ENCODE measurements at places on chromosomes 6 and 20.

GRCh38 chr6:25755483-25755882 is 941 bp downstream of the SLC17A4 start:
- DNase-seq: no peak

- no peak for DNase-seq
Observed at GRCh38 chr20:51861726-51862466, 59.6 kb upstream of the SALL4 start.

- DNase-seq: peak; percentile 52
Observed at GRCh38 chr6:45423111-45423823, 45.5 kb upstream of the SUPT3H start.

DNA sequence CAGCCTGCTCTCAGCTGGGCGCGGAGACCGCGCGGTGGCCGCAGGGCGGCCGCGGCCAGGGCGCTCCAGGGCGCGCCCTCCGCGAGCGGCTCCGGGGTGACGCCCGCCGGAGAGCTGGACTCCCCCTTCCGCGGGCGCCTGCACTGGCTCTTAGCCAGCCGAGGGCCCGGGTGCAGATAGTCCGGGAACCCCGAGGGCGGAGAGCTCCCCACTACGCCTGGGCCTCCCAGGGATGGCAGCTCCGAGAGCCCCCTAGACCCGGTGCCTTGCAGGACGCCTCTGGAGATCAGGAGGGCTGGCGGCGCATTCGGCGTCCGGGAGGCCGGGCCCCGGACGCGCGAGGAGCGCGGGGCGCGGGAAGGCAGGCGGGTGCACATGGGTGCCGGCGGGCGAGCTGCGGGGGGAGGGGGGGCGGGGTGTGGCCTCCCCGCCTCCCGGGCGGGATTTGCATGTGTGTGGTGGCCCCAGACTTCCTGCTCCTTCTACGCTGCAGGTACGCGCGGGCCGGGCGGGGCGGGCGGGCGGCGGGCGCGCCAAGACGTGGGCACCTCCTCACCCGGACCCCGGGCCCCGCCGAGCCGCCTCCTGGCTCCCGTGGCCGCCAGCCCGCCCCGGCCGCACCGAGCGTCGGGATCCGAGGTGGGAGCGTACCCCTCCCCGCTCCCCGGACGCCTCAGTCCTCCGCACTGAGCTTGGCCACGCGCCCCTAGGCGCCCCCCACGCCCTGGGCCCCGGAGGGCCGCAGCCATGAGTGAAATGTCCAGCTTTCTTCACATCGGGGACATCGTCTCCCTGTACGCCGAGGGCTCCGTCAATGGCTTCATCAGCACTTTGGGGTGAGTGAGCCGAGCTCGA is at the start of gene ITPR3:
Gene ITPR3 (plus strand): TSS at position 467 of the 855 bp plus-strand sequence. CDS start 281 bp downstream, at position 748.
- DNase-seq: peak; percentile 71

- no peak for DNase-seq
Observed at GRCh38 chr20:37816726-37817125, 86.2 kb upstream of the VSTM2L start.

DNA sequence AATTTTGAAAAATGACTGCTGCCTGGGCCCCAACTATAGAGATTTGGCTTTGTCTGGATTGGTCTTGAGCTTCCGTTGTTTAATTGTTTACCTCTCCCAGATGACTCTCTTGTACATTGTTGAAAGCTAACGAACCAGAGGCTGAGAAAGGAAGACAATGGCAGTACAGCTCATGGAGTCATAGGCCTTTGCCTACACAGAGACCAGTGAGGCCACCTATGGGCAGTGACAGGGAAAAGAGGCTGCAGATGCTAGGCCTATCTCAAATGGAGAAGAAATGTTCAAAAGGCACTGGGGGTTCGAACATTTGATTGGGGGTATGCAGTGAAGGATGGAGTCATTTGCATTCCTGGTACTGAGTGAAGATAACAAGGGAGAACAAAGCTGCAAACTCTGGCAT is 29.1 kb downstream of the OPN5 start:
- DNase-seq: no peak

GRCh38 chr20:1491281-1491840 is at the start of gene SIRPB2:
TSS of gene SIRPB2 (minus strand) at chr20:1491420. CDS start at chr20:1491359, 61 bp downstream.
- DNase-seq: peak; percentile 61

DNA sequence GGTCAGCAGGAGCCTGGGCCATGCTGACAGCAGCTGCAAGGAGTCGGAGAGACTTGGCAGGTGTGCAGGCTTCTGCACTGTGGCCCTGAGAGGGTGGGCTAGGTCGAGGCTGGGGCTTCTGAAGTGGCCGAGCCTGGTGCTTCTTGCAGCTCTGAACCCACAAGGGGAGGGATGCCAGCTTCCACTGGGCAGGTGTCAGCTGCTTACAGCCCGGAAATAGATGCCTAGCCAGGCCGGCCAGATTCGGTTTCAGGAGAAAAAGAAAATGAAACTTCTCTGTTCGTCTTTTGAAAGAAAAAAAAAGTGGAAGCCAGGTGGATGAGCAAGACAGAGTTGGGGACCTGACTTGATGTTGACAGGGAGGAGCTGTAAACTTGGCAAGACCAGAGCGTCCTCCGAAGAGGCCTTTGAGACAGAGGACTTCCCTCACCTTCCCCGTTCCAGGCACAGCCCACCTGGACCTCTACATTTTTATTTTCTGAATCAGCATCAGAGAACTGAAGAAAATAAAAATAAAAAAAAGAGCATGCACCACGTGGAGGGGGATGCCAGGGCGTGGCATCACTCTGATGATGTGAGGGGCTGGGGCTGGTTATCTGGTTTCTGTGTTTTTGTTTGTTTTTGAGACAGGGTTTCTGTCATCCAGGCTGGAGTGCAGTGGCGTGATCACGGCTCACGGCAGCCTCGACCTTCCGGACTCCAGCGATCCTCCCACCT is at the start of gene ZBP1:
Gene ZBP1 (minus strand): TSS at position 153 of the 717 bp plus-strand sequence. CDS start 131 bp downstream, at position 22.
- peak; percentile 32 for DNase-seq

DNA sequence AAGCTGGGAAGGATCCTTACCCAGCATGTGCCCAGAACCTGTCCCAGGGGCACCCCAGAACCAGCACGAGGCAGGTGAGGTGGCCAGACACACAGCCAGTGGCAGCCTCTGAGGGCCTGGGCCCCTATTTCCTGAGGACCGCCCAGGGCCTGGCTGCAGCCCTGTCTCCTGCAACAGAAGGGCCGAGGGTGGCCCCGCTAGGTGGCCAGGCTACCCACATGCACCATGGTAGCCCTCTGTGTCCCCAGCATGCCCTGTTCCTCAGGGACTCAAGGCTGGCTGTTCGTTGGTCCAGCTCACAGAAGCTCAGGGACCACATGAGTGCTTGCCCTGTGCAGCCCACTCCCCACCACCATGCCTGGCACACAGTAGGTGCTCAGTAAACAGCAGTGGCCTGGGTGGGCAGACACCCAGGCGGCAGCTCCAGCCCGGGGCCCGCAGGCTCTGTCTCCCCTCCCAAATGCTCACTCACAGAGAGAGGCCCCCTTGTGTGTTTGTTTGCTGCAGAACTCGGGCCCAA is 8.2 kb downstream of the HRH3 start:
- peak; percentile 16 for DNase-seq

DNA sequence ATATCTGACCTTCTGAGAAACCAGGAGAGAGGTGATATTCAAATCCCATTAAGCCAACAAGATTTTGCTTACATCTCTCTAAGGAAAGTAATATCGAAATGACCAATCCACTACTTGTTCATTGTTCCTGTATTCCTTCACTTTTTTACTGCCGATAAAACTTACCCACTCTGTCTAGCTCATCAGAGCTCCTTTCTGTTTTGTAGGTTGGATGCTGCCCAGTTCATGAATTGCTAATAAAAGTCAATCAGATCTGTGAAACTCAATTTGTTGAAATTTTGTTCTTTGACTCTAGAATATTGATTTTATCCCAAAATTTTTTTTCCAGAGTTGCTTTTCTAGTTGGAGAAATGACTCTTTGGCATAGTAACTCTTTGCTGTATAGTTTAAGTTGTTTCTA is 148.9 kb upstream of the INSM1 start:
- DNase-seq: no peak

GRCh38 chr20:49228676-49229075 is 9.5 kb downstream of the DDX27 start:
- no peak for DNase-seq

GRCh38 chr6:108616544-108616943 is 55.8 kb downstream of the FOXO3 start:
- DNase-seq: no peak

- DNase-seq: no peak
Observed at GRCh38 chr6:157226026-157226625, 97.2 kb downstream of the TMEM242 start.

DNA sequence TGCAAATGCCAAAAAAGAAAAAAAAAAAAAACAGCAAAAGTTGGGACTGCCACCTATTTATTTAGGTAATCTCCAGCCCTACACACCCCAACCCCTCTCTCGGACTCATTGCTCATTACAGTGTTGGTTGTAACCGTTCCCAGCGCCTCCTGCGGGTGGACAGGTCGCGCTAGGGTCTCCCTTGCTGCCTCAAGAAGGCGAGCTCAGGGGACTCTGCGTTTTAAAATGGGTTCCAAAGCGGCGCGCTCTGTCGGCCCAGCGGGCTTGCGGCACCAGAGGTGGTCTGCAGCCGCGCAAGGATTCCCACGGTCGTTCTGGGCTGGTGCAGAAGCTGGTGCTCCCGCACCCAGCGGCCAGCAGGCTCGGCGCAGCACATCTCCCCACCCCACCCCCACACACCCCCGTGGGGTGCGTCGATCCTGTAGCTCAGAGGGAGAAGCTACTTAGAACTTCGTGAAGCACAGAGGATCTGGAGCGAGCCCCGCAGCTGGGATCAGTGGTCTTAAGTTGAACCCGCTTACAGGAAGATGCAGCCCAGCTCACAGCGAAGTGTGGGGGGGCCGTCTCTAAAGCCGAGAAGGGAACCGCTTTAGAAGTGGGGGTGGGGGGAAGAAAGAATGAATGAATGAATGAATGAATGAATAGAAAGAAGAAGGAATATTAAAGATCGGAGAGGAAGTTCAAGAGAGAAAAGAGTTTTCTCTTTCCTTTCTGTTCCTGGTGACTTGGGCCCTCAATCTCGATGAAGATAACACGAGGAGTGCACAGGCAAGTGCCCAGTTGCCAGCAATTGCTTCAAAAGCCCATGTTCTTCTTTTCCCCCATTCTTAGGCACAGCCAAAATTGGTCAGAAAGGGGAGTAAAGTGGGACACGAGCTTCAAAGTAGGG is 780 bp downstream of the TFAP2A start:
- DNase-seq: no peak

DNA sequence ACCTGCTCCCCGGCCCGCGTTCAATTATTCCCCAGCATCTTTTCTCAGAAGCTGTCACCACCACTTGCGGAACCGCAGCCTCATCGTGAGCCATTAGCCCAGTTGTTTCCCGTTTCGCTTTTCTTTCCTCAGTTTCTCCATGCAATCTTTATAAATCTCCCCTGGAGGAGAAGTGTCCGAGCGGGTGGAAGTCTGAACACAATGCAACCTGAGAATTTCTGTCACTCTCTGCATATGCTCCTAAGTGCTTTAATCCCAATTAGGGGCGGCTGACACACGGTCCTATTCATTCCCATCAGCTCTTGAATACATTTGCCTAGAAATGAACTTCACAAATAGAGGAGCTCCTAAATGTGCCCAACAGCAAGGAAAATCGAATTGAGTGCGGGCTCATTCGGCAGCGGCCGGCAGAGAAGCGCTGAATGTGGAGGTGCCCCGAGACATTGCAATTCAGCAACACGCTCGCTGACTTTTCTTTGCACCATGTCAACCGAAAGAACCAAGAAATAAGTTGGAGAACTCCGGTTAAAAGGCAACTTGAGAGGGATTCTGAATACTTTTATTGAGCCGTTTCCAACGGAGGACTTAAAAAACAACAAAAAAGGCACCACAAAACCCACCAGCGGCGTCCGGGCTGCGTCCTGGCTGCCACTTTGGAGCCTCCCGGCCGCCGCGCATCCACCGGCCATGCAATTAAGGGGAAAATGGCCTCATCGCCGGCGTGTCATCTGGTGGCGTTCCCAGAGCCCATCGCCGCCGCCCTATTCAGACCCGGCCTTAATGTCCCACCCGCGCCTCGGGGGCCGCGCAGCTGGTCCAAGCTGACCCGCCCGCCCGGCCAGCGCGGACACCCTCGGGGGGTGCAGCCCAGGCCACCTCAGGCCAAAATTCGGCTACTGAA is 3.9 kb upstream of the PRDM13 start:
- no peak for DNase-seq
